ENCODE measurements at places on chromosomes 2 and 18.
A peak's percentile ranks its signal among the peaks of the same experiment; 100 is the strongest.

- no peak for DNase-seq
These were observed 308.9 kb downstream of the PLCL1 start for GRCh38 chr2:198113316-198113715.

DNA sequence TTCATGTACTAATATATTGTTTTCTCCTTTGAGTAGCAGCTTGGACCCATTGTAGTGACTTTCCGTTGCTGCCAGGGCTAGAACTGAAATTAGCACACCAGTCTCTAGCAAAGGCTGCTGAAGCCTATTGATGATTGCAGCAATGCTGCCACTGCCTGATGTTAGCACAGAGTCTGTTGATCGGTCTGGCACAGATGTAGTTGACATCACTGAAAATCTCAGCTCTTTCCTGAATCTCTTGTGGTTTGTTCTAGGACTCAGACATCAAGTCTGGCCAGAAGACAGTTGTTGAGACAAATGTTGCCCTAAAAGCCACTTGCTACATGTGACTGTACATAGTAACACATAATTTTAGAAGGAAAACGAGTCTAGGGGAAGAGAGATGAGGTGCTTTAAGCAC, 47.2 kb downstream of the VAPA start:
- DNase-seq: no peak

GRCh38 chr2:161586517-161587167, 37.6 kb upstream of the SLC4A10 start:
- no peak for DNase-seq

DNA sequence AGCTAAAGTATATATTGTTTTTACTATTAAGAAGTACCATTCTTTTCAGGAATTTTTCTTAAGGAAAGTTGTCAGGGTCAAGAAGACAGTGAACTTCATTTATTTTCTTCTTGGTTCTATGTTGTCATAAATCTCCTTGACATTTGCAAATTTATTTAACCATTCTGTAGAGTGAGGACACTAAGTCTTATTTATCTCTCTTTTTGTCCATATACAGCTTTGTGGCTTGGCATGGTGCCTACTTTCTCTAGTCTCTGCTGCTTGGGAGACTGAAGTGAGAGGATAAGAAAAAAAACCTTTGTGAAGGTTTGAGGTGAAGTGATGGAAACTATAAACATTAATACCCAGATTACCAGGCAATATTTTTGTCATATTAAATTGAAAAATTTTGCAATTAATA, 1389.4 kb downstream of the SUCLG1 start:
- no peak for DNase-seq

DNA sequence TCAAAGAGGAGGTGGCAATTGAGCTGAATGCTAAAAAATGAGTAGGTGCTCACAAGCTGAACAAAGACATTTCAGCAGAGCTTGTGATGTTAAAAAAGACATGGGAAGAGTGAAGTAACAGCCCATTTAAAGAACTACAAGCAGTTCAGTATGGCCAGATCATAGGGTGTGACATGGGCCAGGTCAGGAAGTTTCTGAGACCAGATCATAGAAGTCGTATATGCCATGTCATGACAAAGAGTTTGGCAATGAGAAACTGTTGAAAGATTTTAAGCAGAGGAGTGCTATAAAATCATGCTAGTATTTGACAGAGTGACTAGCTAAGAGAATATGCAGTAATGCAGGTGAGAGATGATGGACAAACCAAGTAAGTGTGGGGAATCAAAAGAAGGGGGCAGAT, 7.3 kb upstream of the PELI1 start:
- no peak for DNase-seq

- DNase-seq: no peak
These were observed 4.2 kb downstream of the LRRTM1 start for GRCh38 chr2:80300346-80300745.

GRCh38 chr2:218152172-218152571, 14.6 kb downstream of the CXCR1 start:
- DNase-seq: no peak

DNA sequence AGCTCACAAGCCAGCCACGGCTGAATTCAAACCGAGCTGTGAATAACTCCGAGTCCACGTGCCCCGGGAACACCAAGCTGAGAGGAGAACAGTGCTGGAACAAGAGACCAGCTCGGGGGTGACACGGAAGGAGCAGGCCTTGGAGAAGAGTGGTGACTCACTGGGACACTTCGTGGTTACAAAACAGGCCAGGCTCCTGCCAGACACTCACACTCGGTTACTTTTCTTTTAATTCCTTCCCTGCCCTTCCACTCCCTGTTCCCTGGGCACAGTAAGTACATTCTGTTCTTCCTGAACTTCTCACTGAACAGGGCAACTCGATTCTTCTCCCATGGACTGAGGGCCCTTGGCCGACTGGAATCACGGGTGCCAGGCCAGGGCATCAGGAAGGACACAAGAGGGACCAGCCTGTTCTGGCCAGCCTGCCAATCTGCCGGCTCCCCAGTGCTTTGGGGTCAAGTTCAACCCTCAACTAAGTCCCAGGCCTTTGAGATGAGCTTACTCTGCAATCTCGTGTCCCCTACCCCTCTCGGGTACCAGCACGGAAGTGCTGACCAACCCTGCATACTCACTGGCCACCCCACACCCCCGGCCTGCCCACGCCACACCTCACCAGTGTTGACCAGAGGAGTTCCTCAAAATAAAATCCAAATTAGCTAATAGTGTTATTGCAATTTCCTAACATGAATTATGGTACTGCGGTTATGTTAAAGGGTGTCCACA, 87.5 kb downstream of the TFCP2L1 start:
- DNase-seq: peak; percentile 20

DNA sequence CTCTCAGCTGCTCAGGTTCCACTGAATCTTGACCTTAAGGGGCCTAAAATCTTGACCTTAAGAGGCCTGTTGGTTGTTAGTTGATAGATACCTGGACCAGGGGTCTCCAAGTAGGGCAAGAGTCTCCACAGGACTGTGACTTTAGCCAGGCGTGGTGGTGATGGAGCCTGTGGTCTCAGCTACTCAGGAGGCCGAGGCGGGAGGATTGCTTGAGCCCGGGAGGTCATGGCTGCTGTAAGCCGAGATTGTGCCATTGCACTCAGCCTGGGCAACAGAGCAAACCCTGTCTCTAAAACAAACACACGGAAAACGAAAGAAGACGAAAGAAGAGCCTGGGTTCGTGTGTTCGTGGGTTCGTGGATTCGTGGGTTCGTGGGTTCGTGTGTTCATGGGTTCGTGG, 120.2 kb upstream of the CTDP1 start:
- no peak for DNase-seq

- DNase-seq: no peak
These were observed 41.5 kb downstream of the ARHGAP25 start for GRCh38 chr2:68776124-68776523.

DNA sequence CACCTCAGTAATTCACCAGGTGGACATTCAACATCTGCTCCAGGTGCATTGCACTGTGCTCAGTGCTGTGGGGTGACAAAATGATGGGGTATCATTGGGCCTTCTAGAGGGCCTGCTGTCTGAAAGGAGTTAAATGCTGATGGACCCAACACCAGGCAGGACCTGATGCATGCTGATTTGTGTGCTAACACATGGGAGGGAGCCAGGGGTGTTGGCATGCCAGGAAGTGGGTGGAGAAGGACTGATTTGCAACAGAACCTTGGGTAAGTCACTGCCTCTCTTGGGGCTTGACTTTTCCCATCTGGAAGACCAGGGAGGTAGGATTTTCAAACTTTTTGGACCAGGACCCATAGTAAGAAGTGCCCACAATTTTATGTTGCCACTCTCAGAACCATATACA, 57.9 kb upstream of the CXCR4 start:
- DNase-seq: no peak

DNA sequence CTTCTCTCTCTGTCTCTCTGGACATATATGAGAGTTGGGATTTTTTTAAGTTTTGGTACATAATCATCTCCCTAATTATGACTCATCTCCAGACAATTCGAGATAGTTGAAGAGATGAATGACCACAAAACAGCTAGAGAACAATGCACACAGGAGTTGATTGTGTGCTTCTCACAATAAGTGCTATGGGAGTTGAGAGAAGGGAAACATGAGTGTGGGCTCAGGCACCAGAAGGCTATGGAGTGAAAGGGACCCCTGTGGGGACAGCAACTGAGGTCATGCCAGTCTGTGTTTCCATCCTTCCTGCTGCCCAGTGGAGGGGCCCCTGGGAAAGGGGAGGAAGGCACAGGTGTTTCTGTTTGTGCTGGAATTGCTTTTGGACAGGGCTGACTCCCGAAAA, 6.5 kb upstream of the YWHAQ start:
- DNase-seq: no peak

DNA sequence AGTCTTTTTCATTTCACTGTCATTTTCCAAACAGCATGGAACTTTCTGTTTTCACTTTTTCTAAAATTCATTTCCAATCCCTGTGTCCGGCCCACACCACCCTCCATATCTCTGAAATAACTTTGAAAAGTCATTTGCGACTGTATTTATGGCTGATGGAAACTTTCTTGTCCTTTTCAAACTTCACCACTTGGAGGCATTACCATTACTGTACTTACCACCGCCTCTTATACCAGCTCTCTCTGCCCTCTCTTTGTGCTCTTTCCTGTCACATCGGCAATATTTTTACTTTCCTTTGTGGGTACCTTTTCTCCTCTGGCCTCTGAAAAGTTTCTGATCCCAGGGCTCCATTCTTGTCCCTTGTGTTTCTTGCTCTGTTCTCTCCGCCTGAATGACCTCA, 39.5 kb upstream of the IL1RL1 start:
- no peak for DNase-seq

- no peak for DNase-seq
These were observed 41.0 kb downstream of the GLI2 start for GRCh38 chr2:120776649-120777048.

GRCh38 chr2:240151477-240152031, 11.1 kb upstream of the OTOS start:
- DNase-seq: no peak

- DNase-seq: no peak
These were observed 187.5 kb upstream of the CYRIA start for GRCh38 chr2:16853088-16853487.

- DNase-seq: no peak
These were observed 16.1 kb downstream of the CEBPZ start for GRCh38 chr2:37215250-37215649.

- no peak for DNase-seq
These were observed 30.8 kb downstream of the COBLL1 start for GRCh38 chr2:164810843-164811242.

DNA sequence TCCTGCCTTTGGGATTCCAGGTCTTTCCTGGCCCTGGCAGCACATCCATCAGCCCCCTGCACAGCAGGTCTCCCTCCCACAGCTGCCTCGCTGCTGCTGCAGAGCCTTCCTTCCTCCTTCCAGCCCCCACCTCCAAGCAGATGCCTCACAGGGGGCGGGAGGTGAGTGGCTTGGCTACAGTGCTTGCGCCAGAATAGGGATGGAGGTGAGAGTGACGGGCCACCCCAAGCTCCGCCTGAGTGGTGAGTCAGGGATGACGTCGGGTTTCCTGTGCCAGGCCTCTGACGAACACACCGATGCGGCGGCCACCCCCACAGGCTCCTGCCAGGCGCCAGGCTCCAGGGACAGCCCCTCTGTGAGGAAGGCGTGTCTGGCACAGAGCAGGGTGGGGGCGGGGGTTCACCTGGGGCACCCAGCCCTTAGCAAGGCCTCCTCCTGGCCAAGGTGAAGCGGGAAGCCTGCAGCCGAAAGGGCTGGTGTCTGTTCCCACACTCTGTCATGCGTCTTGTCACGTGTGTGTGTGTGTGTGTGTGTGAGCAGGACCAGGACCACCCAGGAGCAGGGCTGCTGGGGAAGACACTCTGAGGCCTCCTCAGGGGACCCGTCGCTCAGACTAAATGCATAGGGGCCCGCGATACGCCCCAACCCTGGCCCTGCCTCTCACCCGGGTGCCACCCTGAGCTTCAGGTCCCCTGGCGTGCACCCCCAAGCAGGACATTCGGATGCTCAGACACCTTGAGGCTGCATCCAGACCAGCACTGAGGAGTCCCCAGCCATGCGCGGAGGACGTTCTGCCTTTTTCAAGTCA, 3.4 kb upstream of the DUSP2 start:
- peak; percentile 46 for DNase-seq

GRCh38 chr18:3982541-3982940, 472.6 kb downstream of the DLGAP1 start:
- no peak for DNase-seq

GRCh38 chr2:224860786-224861185, 144.6 kb upstream of the CCDC195 start:
- DNase-seq: no peak

- no peak for DNase-seq
These were observed 40.3 kb downstream of the OSBPL6 start for GRCh38 chr2:178234648-178235047.

GRCh38 chr2:172759441-172759840, 23.8 kb downstream of the RAPGEF4 start:
- DNase-seq: no peak

- peak; percentile 79 for DNase-seq
These were observed 469.3 kb upstream of the MEX3C start for GRCh38 chr18:51666763-51667191.

- DNase-seq: no peak
These were observed 37.1 kb upstream of the ASAP2 start for GRCh38 chr2:9169349-9170107.

GRCh38 chr2:219728991-219729487, 101.6 kb downstream of the SLC4A3 start:
- no peak for DNase-seq

DNA sequence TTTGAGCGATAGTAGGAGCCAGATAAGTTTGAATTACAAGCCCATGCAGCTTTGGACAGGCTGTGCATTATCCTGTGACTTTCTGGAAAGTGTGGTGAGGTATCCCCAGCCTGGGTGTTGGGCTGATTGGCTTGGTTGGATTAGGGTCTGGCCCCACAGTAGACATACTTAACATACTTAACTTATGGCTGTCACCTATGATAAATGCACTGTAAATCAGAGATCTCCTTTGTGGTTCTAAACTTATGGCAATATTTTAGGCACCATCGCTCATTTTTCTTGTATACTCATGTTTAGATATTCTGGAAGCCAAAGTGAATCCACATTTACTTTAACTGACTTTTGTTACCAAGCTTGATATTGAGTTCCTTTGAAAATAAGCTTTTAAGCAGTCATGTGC, 54.8 kb downstream of the SPTBN1 start:
- no peak for DNase-seq

DNA sequence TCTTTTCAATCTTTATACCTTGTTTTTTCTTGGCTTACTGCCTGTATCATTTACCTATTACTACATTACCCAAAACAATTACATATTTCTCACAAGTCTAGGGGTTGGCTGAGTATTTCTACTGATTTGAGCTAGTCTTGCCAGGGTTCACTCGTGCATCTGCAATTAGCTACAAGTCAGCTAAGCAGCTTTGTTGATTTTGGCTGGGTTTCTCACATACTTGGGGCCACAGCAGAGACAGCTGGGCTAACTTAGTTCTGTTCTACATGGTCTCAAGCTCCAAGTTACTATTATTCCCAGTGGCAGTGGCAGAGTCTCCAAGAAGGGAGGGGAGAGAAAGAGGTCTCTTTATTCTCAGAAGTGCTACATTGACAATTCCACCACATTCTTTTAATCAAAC, 54.7 kb upstream of the SP5 start:
- no peak for DNase-seq

Data from NCI-H2107 (cell line).